ENCODE measurements at places on chromosomes 12 and 14.

DNA sequence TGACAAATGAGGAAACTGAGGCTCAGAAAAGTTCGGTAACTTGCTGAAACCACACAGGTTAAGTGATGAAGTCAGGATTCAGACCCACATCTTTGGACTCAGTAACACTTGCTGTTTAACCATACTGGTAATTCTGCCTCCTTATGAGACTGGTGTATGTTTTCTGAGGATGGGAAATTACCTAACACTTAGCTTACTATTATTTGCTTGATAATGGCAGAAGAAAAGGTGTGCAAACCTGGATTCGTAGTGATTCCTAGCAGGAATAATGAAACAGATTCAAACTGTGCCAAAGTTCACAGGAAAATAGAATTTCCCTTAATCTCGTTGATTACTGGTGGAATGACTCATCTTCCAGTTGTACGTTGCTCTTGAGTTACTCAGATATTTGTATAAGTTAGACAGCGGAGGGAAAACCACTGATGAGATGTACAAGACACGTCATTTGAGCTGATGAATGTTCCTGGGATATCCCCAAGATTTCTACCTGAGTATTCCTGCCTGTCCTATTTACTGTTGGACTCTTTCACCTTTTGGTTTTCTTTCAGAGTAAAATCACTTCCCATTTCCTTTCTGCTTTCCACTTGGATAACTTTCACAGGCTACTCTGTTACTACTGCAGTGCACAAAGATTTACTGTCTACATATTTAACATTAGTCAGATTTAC is 37.5 kb downstream of the PRORP start:
- H3K36me3 ChIP-seq = peaks cover 2% of the 10 kb centered on the region
- no peak for DNase-seq
- H3K27ac ChIP-seq = no peak overlapping the region
- H3K27me3 ChIP-seq = no peaks in the 10 kb centered on the region
- H3K4me1 ChIP-seq = peaks cover 19% of the 10 kb centered on the region

GRCh38 chr14:43803076-43803689 is 703.9 kb downstream of the FSCB start:
- DNase-seq = peak; percentile 78
- H3K4me1 ChIP-seq = peaks cover 4% of the 10 kb centered on the region
- H3K4me3 ChIP-seq = no peak overlapping the region
- no peak overlapping the region for H3K27ac ChIP-seq
- no peaks in the 10 kb centered on the region for H3K36me3 ChIP-seq

DNA sequence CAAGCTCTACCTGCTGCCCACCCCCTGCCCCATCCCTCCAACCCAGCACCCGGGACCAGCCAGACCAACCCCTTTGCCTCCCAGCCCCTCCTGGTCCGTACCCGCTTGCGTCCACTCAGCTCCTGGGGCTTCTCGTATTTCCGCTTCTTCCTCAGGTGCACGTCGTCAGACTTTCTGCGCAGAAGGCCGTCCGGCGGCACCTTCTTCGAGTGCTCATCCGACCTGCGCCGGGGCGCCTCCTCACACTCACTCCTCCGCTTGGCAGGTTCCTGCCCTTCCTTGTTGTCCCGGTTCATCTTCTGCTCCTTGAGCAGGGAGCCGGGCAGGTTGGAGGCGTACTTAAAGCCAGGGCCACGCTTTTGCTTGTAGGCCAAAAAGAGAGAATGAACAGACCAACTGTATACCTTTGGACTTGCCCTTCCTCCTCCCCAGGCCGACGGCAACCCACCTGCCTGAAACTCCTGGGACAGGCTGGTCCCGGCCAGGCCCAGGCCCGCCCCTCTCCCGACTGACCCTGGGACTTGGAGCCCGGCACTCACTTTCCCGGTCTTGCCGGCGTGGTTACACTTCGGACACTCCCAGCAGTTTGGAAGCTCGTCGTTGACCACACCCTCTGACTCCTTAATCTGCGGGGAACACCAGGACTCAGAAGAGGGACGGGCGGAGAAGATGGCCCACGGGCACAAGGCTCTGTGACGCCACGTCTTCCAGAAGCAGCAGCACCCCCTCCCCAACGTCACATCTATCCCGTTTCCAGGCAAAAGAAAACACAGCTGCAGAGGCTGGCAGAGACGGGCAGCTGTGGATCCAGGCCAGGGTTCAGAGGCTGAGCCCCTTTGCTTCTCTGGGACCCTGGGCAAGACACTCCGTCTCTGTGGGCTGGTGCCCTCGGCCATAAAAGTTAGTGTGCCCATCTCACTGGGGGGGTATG is 44.3 kb downstream of the RNF34 start:
- no peaks in the 10 kb centered on the region for H3K27me3 ChIP-seq
- H3K27ac ChIP-seq = no peak overlapping the region
- H3K36me3 ChIP-seq = peaks cover 18% of the 10 kb centered on the region
- H3K4me3 ChIP-seq = no peak overlapping the region
- no peak for DNase-seq
- H3K4me1 ChIP-seq = no peaks in the 10 kb centered on the region

DNA sequence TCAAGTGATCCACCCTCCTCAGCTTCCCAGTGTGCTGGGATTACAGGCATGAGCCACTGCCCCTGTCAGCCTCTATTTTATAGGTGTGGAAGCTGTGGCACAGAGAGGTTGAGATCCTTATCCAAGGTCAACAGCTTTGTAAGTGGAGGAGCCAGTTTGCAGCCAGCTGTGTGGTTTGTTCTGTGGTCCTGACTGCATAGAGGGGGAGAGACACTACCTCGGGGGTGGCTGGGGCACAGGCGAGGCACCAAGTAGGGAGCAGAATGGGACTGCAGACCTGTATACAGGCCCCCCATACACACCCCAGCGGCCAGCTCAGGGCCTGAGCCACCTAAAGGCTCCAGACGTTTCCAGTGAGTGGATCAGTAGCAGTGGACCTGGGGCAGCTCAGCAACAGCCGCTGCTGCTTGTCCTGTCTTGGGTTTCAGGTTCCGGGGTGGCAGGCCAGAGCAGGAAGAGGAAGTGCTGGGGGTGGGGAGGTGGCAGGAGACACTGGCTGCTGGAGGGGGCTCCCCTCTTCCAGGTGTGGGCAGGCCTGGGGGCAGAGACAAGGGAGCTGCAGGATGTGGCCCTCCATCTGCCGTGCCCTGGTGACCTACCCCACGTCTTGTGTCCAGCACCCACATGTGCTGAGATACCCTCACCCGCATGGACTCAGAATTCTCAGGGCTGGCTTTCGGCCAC is 11.0 kb downstream of the ORAI1 start:
- no peaks in the 10 kb centered on the region for H3K27me3 ChIP-seq
- no peak overlapping the region for H3K4me3 ChIP-seq
- peaks cover 18% of the 10 kb centered on the region for H3K4me1 ChIP-seq
- no peak for DNase-seq

- DNase-seq = no peak
- H3K27ac ChIP-seq = no peak within 1 kb of the TSS
- no peaks in the 10 kb centered on the region for H3K27me3 ChIP-seq
- no peaks in the 10 kb centered on the region for H3K36me3 ChIP-seq
Measured at GRCh38 chr12:77830583-77831351, at the start of gene NAV3. Gene NAV3 (plus strand): TSS chr12:77830894. CDS start chr12:77831462, 568 bp downstream.

GRCh38 chr12:122834104-122834920 is 945 bp upstream of the HIP1R start:
- H3K27me3 ChIP-seq = no peaks in the 10 kb centered on the region
- no peaks in the 10 kb centered on the region for H3K4me1 ChIP-seq
- peak overlapping the region; percentile 54 for H3K4me3 ChIP-seq
- peak overlapping the region; percentile 47 for H3K27ac ChIP-seq
- no peaks in the 10 kb centered on the region for H3K36me3 ChIP-seq
- DNase-seq = peak; percentile 86

- no peak overlapping the region for H3K4me3 ChIP-seq
- DNase-seq = no peak
Measured at GRCh38 chr14:104801520-104802393, 856 bp downstream of the ZBTB42 start.

- no peak overlapping the region for H3K27ac ChIP-seq
- H3K36me3 ChIP-seq = no peaks in the 10 kb centered on the region
- H3K4me3 ChIP-seq = no peak overlapping the region
- no peak for DNase-seq
- no peaks in the 10 kb centered on the region for H3K4me1 ChIP-seq
- no peaks in the 10 kb centered on the region for H3K27me3 ChIP-seq
Measured at GRCh38 chr12:116892349-116893140, 11.3 kb upstream of the HRK start.

DNA sequence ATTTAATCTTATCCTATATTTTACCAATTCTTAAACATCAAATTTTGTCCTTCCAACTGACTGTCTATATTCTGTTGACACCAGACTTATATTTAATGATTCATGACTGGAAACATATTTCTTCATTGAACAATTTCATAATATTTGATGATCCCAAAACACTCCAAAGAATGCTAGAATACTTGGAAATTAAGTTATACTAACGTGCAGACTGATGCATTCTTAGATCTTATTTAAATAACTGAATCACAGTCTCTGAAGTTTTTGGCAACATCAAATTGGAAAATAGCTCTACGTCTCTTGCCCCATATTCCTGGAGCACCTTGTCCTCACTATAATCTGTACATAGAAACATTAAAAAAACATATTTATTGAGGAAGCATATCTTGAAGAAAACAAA is 127.4 kb downstream of the HMGA2 start:
- H3K4me3 ChIP-seq = no peak overlapping the region
- H3K27ac ChIP-seq = no peak overlapping the region
- no peak for DNase-seq

- H3K4me1 ChIP-seq = no peaks in the 10 kb centered on the region
- no peak for DNase-seq
- no peak overlapping the region for H3K27ac ChIP-seq
- no peaks in the 10 kb centered on the region for H3K36me3 ChIP-seq
- no peak overlapping the region for H3K4me3 ChIP-seq
Measured at GRCh38 chr14:41146391-41146790, 460.3 kb upstream of the LRFN5 start.

- H3K36me3 ChIP-seq = no peaks in the 10 kb centered on the region
- DNase-seq = peak; percentile 31
- H3K4me1 ChIP-seq = 0 out of 2 replicates have a peak, but pooled peaks cover 4% of the 10 kb centered on the region
- H3K27me3 ChIP-seq = no peaks in the 10 kb centered on the region
- no peak overlapping the region for H3K4me3 ChIP-seq
Measured at GRCh38 chr12:116244001-116244400, 33.5 kb downstream of the MED13L start.

DNA sequence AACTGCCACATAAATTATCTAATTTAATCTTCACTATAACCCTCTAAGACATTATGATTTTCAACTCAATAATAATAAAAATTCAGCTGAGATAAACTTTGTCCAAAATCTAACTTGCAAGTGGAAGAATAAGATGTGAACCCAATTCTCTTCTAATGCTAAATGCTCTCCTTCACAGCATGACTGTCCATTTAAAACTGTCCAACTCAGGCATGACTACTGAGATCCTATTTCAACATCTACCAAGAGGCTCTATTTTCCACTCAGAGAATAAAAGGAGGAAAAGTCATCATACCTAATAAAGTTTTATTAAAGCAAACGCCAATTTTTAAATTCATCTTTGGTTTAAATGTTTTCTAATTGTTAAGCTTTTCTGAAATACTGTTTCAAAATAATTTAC is 183.6 kb downstream of the MED13L start:
- H3K27ac ChIP-seq = no peak overlapping the region
- no peaks in the 10 kb centered on the region for H3K4me1 ChIP-seq
- no peak for DNase-seq
- H3K27me3 ChIP-seq = no peaks in the 10 kb centered on the region

GRCh38 chr12:38373784-38374183 is 57.2 kb downstream of the ALG10B start:
- no peaks in the 10 kb centered on the region for H3K36me3 ChIP-seq
- peak; percentile 37 for DNase-seq
- no peak overlapping the region for H3K4me3 ChIP-seq
- H3K27ac ChIP-seq = no peak overlapping the region

DNA sequence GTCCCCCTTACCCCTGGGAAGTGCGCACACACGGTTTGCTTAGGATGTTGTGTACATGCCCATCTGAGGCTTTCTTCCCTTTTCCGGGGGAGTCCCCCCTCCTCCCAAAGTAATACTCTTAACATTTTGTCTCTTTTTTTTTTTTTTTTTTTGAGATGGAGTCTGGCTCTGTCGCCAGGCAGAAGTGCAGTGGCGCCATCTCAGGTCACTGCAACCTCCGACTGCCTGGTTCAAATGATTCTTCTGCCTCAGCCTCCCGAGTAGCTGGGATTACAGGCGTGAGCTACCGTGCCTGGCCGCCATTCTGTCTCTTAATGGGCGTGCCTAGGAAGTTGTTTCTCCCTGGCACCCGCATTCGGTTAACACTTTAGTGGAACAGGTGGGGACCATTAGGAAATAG is 4.5 kb upstream of the GMFB start:
- H3K27me3 ChIP-seq = no peaks in the 10 kb centered on the region
- peak overlapping the region; percentile 40 for H3K4me3 ChIP-seq
- no peak overlapping the region for H3K27ac ChIP-seq

DNA sequence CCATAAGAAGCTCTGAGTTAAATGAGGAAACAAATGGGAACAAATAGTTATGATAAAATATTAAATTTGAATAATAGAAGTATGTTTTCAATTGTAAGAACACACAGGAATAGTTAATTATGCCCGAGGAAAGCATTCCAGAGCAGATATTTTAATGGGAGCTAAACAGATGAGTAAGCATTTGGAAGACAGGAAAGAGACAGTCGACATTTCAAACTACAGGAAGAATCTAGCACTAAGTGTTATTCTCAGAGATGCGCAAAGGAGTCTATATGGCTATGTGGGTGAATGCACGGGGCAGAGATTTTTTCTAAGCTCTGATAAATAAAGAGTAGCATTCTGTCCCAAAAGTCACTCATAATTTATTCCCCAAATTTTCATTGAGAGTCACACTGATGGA is 64.5 kb upstream of the SSTR1 start:
- peak overlapping the region; percentile 59 for H3K27ac ChIP-seq
- peaks cover 18% of the 10 kb centered on the region for H3K4me1 ChIP-seq
- no peaks in the 10 kb centered on the region for H3K27me3 ChIP-seq
- H3K36me3 ChIP-seq = no peaks in the 10 kb centered on the region
- no peak for DNase-seq

DNA sequence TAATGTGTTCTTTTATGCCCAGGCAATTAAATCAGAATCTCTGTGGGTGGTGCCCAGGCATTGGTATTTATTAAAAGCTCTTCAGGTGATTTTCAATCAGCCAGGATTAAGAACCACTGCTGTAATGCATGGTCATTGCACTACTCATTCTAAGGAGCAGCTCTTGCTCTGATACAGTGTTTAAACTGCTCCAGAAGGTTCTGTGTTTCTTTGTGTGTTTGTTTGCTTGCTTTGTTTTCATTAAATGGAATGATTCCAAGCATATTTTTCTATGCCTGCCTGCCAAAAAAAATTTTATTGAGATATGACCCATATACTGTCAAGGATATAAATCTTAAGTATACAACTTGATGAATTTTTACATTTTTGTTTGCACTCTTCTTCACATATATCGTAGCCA is 54.0 kb downstream of the KCNK13 start:
- DNase-seq = no peak
- no peaks in the 10 kb centered on the region for H3K4me1 ChIP-seq
- H3K27ac ChIP-seq = no peak overlapping the region
- H3K4me3 ChIP-seq = no peak overlapping the region

DNA sequence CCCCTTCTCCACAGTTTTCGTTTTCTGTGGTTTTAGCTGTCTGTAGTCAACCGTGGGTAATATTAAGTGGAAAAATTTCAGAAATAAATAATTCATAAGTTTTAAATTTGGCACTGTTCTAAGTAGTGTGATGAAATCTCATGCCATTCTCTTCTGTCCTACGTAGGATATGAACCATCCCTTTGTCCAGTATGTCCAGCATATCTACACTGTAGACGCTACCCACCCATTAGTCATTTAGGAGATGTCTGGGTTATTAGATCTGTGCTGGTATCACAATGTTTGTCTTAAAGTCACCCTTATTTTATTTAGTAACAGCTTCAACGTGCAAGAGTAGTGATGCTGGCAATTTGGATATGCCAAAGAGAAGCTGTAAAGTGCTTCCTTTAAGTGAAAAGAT is 44.7 kb downstream of the ATF7IP start:
- no peaks in the 10 kb centered on the region for H3K4me1 ChIP-seq
- no peaks in the 10 kb centered on the region for H3K27me3 ChIP-seq
- no peak overlapping the region for H3K4me3 ChIP-seq
- no peak overlapping the region for H3K27ac ChIP-seq
